Urinary bladder (tissue), 4 donors: ENCODE measurements at places on chromosomes 16 and 17. TPM values are rescaled to one million over a fixed set of nuclear protein-coding genes. Genes with fewer than 3 reads are reported as not detected.

DNA sequence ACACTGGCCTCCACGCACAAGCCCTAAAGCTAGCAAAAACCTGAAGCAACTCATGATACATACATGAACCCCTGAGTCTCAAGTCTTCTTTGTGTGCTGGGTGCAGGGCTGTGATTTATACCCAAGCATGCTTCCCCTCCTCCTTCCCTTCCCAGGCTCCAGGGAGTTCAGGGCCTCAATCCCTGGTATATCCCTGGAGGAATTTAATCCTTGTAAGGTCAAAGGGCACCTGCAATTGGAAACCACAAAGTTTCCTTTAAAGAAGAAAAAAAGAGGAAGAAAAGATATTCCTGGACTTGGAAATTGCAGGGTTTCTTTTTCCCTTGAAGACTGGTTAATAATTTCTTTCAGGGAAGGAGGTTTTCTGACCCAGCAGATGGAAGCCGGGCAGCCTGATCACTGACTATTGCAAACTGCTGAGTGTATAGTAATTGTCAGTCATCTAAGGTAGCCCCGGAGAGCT, 182.3 kb downstream of the AATF start:
- DNase-seq: no peak

- DNase-seq: no peak
Observed at GRCh38 chr16:87840271-87840978, 28.9 kb downstream of the SLC7A5 start.

CALB2 gene
- 1.4 TPM for total RNA-seq

MYH4 gene
- 0.37 TPM for total RNA-seq

DNA sequence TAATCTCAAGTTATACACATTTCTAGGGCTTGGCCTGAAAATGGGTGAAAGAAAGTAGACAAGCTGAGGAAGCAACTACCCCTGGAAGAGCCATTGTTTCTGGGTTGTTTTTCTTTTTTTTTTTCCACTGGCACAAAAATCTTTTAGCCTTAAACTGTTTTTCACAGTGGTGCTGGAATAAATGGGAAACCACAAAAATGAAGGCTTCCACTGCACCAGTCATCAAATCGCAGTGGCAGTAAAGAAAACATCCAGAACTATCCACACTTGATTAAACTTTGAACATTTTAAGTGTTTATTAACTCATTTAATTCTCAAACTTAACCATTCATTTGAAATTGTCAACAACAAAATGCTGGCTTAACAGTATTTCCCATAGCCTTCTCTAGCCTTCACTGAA, 14.3 kb downstream of the CMTM4 start:
- DNase-seq: no peak

DNA sequence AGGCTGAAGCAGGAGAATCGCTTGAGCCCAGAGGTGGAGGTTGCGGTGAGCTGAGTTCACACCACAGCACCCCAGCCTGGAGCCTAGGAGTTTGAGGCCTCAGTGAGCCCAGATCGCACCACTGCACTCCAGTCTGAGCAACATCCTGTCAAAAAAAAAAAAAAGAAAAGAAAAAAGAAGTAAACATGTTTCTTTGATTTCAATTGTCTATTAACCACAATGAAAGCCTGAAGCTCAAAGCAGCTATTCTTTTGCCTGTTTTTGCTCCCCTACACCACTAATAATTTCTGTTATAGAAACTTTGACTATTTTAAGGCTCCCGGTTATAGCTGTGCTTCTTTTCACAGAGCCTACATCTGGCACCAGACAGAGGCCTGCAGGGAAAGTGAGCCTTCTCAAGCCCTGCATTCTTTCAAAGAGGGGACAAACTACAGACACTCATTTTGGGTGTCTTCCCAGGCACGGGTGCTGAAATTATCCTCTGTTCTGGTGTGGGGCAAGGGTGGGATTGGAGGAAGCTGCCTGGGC, 14.2 kb upstream of the SLC52A1 start:
- no peak for DNase-seq

UNK gene
- total RNA-seq: 58.1 TPM

GRAPL gene
- total RNA-seq: 2.6 TPM

MYL4 gene
- 31.7 TPM for total RNA-seq

- peak; percentile 78 for DNase-seq
Observed at GRCh38 chr16:68406458-68407152, 41.7 kb downstream of the SMPD3 start.

GRCh38 chr17:75943491-75943890, 2.6 kb upstream of the FBF1 start:
- DNase-seq: no peak

RSKR gene
- 13.0 TPM for total RNA-seq

GRCh38 chr17:17516941-17517720, 20.9 kb upstream of the RASD1 start:
- no peak for DNase-seq

KRTAP1-1 gene
- total RNA-seq: not detected

- DNase-seq: no peak
Observed at GRCh38 chr17:7403043-7403726, 712 bp downstream of the TMEM256 start.

GRCh38 chr17:70653850-70654249, 484.5 kb downstream of the KCNJ2 start:
- no peak for DNase-seq
